ENCODE measurements at places on chromosomes 11 and 22.

DNA sequence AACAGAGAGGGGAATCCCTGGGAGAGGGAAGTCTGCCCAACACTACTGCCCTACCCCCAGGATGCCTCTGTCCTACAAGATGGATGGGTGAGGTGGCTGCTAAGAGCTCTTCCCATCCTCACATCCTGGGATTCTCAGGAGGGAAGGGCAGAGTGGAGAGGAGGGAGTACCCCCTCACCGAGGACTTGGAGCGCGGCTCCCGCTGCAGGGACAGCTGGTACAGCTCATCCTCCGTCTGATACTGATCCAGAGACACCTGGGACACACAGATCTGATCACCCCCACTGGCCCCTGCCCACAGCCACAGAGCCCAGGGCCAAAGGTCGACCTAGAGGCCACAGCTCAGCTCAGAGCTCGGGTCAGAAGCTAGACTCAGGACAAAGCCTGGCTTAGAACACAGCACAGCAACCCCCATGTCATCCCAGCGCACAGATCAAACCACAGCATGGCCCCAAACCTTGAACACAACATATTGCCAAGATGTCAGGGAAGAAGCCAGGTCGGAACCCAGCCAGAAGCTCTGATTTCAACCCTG is 8.2 kb downstream of the RASGRP2 start:
- no peak for DNase-seq

GRCh38 chr11:96088914-96089313 is 165.0 kb upstream of the MTMR2 start:
- no peak for DNase-seq

GRCh38 chr22:34105461-34106062 is 185.3 kb upstream of the LARGE1 start:
- DNase-seq: no peak

GRCh38 chr11:69641681-69642548 is 959 bp downstream of the CCND1 start:
- DNase-seq: no peak

DNA sequence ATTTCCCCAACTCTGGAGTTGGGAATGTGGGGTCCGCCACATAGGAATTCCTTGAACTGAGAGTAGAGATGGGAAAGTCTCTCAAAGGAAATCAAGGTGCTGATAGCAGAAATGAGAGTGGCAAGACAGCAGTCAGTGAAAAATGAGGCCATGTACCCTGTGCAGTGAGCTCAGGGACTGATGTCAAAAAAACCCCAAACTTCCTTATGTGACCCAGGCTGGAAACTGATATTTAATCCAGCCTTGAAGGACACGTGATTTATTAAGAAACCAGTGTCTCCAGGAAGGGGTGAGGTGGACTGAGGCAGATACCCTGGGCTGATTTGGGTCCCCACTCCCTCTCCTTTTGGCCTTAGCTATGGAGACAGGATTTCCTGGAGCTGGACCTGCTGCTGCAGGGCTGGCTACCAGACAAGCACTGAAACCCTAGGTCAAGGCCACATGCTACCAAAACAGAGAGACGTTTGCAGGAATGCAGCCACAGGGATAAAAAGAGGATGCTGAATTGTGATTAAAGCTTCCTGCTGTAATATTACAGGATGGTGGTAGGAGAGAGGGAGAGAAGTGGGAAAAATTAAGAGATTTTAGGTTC is 25.3 kb upstream of the FCHSD2 start:
- DNase-seq: no peak

DNA sequence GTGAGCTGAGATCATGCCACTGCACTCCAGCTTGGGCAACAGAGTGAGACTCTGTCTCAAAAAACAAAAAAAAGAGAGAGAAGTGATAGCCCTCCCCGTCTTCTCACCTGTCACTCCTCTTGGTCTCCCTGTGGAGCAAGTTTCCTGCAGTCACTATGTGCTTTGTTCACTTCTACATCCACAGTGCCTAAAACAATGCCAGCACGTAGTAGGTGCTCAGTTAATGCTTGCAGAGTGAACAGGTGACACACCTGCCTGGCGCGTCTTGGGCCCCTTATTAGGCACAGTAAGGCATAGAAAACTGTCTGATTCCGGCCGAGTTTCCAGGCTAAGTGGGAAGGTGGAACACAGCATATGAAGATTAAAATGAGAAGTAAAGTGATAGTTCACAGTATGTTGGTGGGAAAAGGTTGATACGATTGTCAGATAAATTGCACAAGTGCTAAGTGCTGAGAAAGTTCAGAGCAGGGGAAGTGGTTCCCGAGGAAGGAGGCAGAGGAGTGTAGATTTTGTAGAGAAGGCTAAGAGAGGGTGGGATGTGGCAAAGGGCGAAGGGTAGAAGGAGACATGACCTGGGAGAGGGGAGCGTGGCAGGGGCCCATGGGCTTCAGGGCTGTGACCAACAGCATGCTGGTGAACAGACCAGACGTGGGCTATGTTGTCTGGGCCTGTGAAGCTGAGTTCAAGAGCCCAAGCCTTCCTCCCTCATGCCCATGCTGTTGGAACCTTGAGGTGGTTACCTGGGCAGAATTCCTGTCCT is 41.9 kb downstream of the BCR start:
- no peak for DNase-seq

GRCh38 chr11:70699294-70700221 is 301.2 kb downstream of the CTTN start:
- no peak for DNase-seq
